ENCODE measurements at places on chromosomes 4 and X. TPM values are rescaled to one million over a fixed set of nuclear protein-coding genes. Genes with fewer than 3 reads are reported as not detected.

NXT2 gene
- 6.2 TPM for total RNA-seq

WAS gene
- 108 TPM for total RNA-seq

COX18 gene
- 14.6 TPM for total RNA-seq

COX7B2 gene
- not detected for total RNA-seq

TMEM31 gene
- not detected for total RNA-seq

GRCh38 chrX:135944486-135944885 lies 29.3 kb downstream of the MMGT1 start:
- no peaks in the 10 kb centered on the region for H3K36me3 ChIP-seq
- no peaks in the 10 kb centered on the region for H3K4me1 ChIP-seq
- H3K4me3 ChIP-seq, result no peak overlapping the region
- no peak for DNase-seq

DNA sequence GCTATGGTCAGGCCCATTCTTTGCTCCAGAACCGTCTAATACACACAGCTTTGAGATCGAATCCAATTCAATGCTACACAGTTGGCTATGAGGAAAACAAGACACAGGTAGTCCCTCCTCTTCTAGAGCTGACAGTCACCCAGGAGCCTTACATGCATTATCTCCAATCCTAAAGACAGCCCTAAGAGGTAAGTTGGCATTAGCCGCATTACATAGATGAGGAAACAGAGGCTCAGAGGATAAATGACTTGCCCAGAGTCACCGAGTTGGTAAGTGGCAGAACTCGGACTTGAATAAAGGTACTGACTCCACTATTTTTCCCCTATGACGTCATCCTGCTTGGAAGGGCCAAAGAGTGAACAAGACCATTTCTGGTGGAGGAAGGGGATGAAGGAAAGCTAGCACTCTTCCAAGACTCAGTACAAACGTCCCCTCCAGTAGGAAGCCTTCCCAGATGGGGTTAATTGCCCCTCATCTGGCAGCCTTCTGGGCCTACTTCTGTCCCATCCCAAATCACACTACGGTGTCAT lies 8.5 kb downstream of the IQSEC2 start:
- H3K27ac ChIP-seq, result no peak overlapping the region
- no peaks in the 10 kb centered on the region for H3K4me1 ChIP-seq
- DNase-seq, result no peak
- no peak overlapping the region for H3K4me3 ChIP-seq
- no peaks in the 10 kb centered on the region for H3K36me3 ChIP-seq
- H3K27me3 ChIP-seq, result no peaks in the 10 kb centered on the region

- no peak for DNase-seq
- H3K4me1 ChIP-seq, result peaks cover 58% of the 10 kb centered on the region
- H3K4me3 ChIP-seq, result peak overlapping the region; percentile 66
- H3K36me3 ChIP-seq, result peaks cover 36% of the 10 kb centered on the region
- peak overlapping the region; percentile 99 for H3K27ac ChIP-seq
Measured at GRCh38 chr4:82428526-82428968, 1.7 kb downstream of the HNRNPDL start.

- no peak overlapping the region for H3K27ac ChIP-seq
- H3K27me3 ChIP-seq, result no peaks in the 10 kb centered on the region
- H3K4me3 ChIP-seq, result no peak overlapping the region
- H3K36me3 ChIP-seq, result no peaks in the 10 kb centered on the region
- H3K4me1 ChIP-seq, result no peaks in the 10 kb centered on the region
Measured at GRCh38 chrX:6071731-6072130, 156.9 kb downstream of the NLGN4X start.

- peak overlapping the region; percentile 71 for H3K27ac ChIP-seq
- H3K4me3 ChIP-seq, result peak overlapping the region; percentile 95
- peaks cover 4% of the 10 kb centered on the region for H3K36me3 ChIP-seq
- DNase-seq, result no peak
- no peaks in the 10 kb centered on the region for H3K27me3 ChIP-seq
Measured at GRCh38 chr4:70901607-70901983, 574 bp upstream of the MOB1B start.

DNA sequence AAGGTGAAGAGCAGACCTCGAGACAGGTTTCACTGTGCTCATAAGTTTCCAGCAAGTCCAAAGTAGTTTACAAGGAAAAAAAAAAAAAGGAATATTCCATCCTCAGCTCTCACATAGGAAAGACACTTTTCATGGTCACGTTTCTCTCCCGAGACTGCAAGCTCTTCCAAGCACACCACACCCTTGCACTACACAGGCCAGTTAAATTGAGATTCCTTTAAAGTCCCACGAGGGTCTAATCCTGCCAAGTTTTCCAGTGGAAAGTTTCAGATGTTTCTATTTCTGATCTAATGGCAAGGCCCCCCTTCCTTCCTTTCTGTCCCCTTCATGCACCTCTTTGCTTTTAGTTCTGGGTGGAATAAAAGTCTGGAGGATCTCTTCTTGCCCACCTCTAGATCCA lies 67.9 kb upstream of the PCDH19 start:
- no peaks in the 10 kb centered on the region for H3K27me3 ChIP-seq
- H3K27ac ChIP-seq, result no peak overlapping the region
- H3K4me1 ChIP-seq, result no peaks in the 10 kb centered on the region
- no peaks in the 10 kb centered on the region for H3K36me3 ChIP-seq
- no peak for DNase-seq

DNA sequence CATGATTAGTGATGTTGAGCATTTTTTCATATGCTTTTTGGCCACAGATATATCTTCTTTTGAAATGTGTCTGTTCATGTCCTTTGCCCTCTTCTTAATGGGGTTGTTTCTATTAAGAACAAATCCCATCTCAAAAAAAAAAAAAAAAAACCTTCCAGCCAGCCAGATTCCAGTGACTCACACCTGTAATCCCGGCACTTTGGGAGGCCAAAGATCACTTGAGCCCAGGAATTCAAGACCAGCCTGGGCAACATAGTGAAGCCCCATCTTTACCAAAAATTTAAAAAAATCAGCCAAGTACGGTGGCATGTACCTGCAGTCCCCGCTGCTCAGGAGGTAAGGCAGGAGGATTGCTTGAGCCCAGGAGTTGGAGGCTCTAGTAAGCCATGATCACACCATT lies 5.1 kb downstream of the RAB33B start:
- H3K4me3 ChIP-seq, result no peak overlapping the region
- H3K27me3 ChIP-seq, result no peaks in the 10 kb centered on the region
- H3K36me3 ChIP-seq, result no peaks in the 10 kb centered on the region
- DNase-seq, result no peak
- H3K27ac ChIP-seq, result no peak overlapping the region
- peaks cover 49% of the 10 kb centered on the region for H3K4me1 ChIP-seq
